Activated naive CD4-positive, alpha-beta T cell (primary cell): ENCODE measurements at places on chromosomes 2 and 18.

DNA sequence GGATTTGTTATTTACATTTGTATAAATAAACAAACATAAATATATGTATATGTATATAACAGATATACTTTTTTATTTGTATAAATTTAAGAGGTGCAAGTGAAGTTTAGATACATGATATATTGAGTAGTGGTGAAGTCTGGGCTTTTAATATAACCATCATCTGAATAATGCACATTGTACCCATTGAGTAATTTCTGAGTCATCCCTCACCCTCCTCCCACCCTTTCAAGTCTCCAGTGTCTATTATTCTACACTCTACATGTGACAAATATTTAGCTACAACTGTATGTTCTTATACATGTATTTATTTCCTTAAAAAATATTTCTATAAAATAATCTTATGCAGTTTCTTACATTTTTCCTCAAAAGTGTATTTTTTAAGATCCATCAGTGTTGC lies 358.7 kb upstream of the TFPI start:
- no peak for DNase-seq

DNA sequence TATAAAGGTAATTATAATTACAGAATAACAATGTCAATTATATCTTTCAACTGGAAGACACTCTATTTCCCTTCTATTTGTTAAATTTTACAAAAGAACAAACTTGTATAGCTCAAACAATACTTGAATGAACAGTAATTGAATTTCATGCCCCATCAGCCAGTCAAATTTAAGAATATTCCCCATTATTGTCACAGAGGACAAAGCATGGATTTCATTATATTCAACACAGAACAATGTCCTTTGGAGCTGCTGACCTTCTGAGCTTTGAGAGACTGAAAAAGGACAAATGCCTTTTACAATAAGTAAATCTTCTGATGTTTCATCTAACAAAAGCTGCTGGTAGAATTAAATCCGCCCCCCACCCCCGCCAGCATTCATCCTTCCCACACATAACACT lies 187.5 kb upstream of the MC4R start:
- DNase-seq: no peak

GRCh38 chr18:32072321-32072720 lies 19.4 kb upstream of the RNF138 start:
- no peak for DNase-seq

DNA sequence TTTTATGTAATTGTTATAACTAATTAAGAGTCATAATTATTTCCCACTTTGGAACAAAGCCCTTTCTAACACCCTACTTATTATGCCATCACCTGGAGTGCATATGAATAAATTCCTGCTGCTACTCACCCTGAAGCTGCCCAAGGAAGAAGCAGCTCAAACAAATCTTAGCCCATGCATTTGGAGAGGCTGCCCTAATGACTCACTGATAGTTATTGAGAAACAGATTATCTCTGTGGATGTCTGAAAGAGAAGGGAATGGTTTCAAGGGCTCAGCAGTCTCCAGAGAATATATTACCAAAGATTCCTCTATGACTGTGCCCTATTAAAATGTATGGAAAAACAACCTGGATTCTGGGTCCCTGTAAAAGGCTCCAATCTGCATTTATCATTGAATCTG lies 81.0 kb downstream of the GPR39 start:
- no peak for DNase-seq

DNA sequence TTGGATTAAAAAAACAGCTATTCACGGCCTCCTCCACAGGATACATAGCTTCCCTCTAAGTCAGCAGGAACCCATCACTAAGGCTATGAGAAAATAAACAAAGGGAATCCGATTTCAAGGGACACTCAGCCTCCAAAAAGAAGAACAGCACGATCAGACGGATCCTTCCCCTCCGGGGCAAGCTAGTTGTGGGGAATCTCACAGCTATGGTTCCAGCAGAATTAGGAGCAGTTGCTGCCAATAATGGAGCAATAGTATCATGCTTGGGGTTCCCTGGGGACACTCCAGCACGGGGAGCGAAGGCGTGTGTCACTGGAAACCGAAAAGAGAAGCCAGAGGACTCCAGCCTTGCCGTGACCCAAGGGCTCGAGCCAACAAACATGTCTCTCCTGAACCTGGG lies 163.1 kb downstream of the TTC32 start:
- DNase-seq: no peak

DNA sequence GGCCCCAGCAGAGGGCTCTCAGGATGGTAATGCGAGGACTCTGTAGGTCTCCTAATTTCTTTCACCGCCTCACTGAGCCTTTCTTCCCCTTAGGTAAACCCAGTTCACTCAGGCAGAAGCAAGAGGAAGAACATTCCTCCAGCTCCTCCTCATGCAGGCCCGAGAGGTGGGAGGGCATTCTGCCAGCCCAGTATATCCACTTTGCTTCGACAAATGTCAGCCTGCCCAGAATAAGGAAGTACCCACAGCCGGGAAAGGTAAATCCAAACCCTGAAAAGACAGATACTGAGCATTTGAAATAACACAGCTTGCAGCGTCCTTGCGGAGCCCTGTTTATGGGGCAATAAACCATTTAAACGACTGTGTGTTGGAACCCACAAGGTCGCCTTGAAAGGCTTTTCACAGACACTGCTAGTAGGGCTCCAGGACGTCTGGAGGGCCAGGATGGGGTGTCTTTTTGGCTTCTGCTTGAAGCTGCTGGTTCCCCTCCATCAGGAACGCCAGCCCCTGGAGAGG lies 63.0 kb upstream of the STPG4 start:
- no peak for DNase-seq

DNA sequence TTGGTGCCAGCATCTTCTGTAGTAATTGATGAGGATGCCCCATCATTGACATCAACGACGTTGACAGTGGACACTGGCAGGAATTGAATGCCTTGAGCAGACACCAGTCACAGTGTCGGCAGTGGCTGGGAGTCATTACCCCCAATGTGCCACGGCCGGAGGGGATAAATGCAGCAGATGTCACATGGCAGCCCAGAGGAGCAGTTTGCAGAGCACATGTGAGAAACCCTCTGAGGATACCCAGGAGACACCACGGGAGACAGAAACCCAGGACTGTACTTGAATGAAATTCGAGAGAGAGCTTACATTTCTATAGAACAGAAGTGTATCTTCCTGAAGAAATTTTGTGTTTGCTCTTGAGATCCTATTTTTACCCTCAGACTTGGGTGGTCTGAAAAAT lies 409.1 kb upstream of the TNP1 start:
- no peak for DNase-seq

DNA sequence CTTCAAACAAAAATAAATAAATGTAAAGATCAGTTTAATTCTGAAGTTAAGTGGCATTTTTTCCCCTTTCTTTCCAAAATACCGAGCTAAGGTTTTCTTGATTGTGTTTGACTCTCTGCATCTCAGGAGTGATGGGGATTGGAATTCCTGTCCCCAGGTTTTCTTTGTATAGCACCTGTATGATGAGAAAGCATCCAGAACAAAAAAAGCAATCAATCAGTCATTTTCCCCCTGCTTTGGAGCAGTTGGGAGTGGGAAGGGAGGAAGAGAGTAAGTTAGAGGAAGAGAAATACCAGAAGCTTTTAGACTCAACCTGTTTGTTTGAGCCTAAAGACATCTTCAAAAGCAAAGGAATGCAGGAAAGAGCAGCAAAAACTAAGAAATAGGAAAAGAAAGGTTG lies 88.5 kb downstream of the RIF1 start:
- no peak for DNase-seq

DNA sequence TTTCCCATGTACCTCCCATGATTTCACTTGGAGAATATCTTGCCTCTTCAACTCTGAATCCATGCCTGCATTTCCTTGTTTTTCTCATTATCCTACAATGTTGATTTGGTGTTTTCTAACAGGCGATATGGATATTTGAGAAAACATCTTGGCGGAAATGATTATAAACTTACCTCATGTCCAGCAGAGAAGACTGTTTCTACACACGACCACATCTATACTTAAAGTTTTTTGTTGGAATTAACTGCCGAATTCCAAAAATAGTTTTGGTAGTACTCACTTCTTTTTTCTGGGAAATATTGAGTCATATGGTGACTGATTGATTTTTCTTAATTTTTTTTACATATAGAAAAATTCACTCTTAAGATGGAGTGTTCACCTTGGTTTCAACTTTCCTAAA lies 41.4 kb upstream of the TMEFF2 start:
- DNase-seq: no peak

DNA sequence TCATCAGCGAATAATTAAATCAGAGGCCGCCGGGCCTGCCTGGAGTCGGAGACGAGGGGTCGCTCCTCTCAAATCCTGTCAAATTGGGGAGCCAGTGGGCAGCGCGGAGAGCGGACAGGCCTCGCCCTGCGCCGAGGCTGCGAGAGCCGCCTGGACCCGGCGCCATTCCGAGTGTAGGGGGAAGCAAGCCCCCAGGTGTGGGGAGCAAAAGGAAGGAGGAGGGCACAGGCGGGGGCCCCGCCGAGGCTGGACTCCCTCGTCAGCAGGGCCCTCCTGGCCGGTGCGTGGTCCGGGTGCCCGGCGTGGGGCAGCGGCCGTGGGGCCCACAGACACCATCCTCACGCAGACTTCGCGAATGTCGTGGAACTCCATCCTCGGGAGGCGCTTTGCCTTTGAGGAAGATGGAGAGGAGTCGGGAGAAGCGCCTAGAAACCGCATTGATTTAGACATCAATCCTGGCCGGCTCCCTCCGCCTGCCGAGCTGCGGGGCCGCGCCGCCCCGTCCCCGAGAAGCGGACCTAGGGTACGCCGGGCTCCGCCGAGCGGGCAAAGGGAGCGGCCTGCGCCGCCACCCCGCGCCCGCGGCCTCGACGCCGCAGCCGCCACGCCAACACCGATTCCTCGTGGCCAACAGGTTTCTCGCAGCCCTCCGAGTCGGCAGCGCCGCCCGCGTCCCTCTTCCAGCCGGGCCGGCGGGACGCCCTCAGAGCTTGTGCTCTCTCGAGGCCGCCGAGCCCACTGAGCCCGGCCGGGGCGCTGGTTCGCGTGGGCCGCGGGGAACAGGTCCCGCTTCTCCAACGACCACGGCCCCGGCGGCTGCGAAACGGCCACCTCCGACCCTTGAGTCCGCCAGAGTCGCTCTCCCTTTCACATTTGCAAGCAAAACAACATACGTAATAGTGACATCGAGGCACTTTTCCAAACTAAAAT lies 6.7 kb upstream of the ONECUT2 start:
- DNase-seq: no peak

DNA sequence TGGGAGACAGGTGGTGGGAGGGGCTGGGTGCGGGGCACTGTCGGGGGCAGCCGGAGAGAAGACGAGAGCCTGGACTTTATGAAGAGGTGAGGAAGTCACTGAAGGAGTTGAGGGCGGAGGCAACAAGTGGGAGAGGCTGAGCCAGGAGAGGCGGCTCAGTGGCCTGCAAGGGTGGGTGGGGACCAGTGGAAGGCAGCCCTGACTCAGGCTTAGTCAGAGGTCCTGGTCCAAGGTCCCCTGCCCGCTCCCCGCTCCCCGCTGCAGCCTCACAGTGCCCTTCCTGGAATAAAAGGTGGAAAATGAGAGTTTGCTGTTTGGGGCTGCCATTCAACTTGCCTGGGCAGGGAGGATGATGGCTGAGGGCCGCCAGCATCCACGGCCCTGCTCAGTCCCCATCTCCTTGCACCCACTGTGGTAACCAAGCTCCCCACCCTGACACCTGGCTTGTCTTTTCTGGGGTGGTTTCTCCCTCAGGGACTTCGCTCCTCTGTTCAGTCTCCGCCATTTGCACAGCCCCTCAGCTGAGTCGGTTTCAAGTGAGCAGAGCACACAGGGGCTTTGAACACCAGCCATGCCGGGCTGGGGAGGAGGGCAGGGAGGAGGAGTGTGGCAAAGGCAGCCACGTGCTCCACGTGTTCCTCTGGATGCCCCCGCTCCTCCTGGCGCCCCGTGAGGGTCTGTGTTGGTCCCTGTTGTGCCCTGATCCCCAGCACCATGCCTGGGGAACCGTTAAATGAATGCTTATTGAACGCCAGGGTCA lies 13.7 kb upstream of the RALB start:
- DNase-seq: no peak

DNA sequence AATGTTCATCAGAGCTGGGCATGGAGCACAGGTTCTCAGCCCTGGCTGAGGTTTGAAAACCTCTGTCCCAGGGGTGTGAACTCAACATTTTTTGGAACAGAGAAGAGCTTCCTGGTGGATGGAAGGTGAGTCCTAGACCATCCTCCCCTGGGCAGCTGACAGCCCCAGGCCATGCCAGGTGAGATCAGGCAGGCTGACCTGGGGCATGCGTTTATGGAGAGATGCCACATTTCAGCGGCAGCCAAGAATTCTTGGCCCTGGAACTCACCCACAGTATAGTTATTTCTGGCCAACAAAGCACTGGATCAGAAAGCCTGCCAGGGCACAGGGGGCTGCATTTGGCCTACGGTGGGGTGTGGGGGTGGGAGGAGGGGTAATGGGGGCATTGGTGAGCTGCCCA lies 83.8 kb downstream of the EDAR start:
- DNase-seq: no peak

- DNase-seq: no peak
Observed at GRCh38 chr2:173075781-173076580, at the start of gene MAP3K20. Gene MAP3K20, plus strand, starts transcription at chr2:173075846. Its CDS starts 15,186 bp downstream, at chr2:173091032.

DNA sequence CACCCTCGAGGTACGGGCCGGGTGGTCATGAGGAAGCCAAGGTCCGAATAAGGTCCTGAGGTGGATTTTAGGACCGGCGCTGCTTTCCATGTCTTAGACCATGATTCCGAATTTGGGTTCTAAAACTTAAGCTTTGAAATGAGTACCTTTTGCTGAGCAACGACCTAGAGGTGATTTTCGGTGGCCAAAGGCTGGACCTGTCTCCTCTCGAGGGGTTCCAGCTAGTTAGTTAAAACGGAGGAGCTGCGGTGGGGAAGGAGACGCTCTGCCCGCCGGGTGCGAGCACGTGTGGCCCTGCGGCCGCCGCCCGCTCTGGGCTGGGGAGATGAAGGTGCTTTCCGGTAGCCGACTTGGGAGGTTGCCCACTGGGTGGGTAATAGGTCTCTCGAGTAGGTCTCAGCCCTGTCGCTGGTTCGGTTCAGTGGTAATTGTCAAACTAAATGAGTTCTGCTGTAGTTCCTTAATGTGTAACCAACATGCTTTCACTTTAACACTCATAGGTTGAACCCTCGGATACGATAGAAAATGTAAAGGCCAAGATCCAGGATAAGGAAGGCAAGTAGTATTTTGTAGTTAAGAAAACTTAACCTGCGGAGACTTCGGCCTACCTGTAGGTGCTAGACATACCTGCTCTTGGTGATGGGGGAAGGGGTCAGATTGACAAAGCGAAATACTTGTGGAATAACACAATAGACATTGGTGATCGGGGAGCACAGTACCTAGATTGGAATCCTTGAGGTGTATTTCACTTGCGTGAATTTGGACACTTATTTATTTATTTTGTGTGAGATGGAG lies 572 bp downstream of the RPS27A start:
- DNase-seq: peak; percentile 31
